ENCODE measurements at places on chromosomes 1 and 21.
A peak's percentile ranks its signal among the peaks of the same experiment; 100 is the strongest.

DNA sequence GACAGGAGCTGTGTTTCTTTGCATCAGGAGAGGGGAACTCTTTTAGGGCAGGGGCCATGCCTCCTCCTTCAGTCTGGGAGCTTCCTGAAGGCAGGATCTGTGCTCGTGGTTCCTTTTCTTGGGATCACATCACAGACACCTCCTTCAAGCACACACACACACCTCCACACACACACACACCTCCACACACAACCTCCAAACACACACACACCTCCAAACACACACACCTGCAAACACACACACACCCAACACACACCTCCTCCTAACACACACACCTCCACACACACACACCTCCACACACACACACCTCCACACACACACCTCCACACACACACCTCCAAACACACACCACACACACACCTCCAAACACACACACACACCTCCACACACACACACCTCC lies 10.5 kb downstream of the LGR6 start:
- DNase-seq: peak; percentile 24

GRCh38 chr1:46948629-46949416 lies 7.5 kb upstream of the CYP4A11 start:
- no peak for DNase-seq

DNA sequence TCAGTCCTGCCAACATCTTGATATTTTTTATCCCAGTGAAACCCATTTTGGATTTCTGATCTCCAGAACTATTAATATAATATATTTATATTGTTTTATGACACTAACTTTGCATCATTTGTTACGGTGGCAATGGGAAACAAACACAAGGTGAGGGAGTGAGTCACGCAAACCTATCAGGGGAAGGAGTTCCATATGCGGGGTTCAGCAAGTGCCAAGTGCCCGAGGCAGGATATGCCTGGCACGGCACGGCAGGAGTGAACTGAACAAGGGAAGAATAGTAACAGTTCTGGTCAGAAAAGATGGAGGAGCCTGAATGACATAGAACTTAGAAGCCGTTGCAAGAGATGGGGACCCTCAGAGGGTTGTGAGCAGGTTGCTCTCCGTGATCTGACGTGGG lies 7.7 kb upstream of the IL10RB start:
- no peak for DNase-seq

DNA sequence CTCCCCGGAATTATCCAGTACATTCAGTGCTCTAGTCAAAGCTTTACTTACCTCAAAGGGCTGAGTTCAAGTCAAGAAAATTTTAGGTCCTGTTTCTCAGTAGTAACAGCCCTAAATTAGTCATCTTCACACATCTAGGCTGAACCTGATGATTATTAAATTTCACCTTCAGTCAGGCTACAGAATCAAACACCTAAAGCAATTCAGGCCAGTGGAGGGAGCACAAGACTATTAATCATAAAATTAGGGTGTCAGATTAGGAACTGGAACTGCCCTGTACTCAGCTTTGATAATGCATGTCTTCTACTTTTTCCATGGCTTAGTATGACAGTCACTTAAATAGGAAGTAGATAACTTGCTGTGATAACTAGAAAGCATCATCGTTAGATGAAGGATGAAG lies 28.4 kb upstream of the BCAS2 start:
- DNase-seq: no peak

GRCh38 chr1:10935246-10935645 lies 77.2 kb upstream of the TARDBP start:
- no peak for DNase-seq

DNA sequence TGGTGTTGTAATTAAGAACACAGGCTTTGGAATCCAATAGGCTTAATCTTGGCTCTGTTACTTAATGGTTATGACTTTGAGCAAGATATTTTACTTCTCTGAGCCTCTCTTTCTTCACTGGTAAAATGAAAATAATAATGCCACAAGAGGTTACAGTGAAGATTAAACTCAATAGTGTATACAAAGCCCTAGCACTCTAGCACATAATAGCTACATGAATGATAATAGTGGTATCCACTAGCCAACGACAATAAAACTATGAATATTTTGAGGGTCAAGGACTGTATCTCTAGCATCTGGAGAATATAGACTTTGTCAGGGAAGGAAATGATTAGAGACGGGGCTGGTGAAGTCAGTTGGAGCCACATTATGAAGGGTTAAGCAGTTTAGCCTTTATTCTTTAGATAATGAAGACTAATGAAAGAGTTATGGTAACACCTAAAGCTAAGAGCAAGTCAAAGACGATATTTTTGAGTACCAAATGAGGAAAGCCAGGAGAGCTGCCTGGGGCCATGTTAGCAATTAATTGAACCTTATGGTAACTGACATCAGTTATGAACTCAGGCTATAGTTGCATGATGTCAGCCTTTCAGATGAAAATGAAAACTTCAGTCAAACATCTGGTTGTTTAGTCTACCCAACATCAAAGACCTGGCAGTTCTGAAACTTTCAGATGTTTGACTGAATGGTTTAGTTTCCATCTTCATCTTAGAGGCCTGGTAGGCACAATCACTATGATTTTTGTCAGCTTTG lies 32.8 kb upstream of the RNF11 start:
- DNase-seq: no peak

DNA sequence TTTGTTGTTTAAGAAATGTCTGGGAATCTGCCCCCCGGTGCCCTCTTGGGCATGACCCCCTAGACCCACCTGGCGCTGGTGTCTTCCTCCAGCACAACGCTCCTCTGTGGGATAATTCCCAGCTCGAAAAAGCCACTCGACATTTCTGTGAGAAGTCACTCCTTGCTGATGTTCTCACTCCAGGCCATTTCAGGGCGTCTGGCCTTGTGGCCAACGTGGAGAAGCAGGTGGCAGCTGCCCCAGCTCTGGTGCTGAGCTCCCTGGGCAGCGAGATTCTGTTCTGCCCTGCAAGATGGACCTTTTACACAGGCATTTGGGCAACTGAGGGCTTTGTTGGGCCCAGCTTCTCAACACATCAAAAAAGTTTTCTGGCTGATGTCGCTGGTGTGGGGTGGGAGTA lies 147.7 kb upstream of the WNT4 start:
- DNase-seq: no peak

All from ELR (cell line).